ENCODE measurements at places on chromosomes 4 and X.
A peak's percentile ranks its signal among the peaks of the same experiment; 100 is the strongest.

- DNase-seq: peak; percentile 50
These were observed 140.6 kb downstream of the DCTD start for GRCh38 chr4:182776376-182777105.

GRCh38 chr4:168021666-168022065 is 70.7 kb upstream of the ANXA10 start:
- DNase-seq: no peak

DNA sequence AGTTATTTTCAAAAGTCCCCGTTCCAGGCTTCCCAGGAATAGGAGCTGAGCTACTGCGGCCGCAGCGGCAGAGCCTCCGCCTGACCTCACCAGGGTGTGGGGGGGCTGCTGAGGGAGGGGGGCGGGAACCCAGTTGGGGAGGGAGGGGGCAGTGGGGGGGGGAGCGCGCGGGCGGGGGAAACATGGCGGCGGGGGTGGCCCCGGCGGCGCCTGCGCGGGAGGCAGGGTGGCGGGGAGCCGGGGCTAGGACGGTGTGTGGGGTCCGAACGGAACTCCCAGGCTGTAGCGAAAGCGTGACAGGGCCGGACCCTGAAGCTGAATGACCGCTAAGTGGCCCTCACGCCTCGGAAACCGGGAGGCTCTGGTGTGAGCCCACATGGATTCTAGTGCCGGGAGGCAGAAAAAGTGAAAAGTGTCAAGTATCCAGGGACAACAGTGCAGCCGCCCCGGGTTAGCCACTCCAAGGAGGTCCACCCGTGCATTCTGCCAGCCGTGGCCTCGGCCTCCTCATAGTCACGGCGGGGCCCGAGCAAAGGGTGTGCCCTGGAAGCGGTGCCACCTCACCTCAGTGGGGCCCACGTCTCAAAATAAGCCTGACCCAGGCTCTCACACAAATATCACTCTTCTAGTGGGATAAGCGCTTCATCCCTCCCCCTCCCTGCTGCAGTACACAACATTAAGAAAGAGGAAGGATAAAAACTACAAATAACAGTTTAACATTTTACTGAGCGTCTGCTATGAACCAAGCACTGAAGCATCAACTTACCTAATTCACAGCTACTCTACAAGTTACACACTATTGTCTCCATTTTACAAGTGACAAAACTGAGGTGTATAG is at the start of gene KLHL13:
KLHL13 (minus strand) TSS at position 98 of the 838 bp plus-strand sequence. CDS start 88,337 bp downstream, outside the sequence.
- DNase-seq: peak; percentile 19

GRCh38 chr4:38757945-38758600 is 24.7 kb downstream of the TLR10 start:
- DNase-seq: no peak

DNA sequence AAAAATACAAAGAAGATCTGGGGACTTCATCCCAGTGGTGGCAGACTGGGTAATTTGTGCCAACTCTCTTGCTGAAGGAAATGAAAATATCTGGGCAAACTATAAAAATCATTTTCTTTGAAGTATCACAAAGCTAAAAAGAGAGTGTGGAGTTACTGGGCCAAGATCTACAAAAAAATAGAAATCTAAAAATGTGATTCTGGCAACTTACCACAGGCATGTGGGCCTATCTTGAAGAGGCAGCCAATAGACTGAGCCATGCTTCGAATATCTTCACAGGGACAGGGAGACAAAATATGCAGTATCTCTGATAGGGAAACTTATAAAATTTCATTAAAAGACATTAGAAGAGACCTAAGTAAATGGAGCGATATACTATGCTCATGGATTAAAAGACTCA is 168.8 kb downstream of the RCHY1 start:
- no peak for DNase-seq

GRCh38 chr4:7087036-7087435 is 19.2 kb upstream of the GRPEL1 start:
- DNase-seq: no peak

- no peak for DNase-seq
These were observed 59.3 kb downstream of the BTC start for GRCh38 chr4:74734995-74735394.

DNA sequence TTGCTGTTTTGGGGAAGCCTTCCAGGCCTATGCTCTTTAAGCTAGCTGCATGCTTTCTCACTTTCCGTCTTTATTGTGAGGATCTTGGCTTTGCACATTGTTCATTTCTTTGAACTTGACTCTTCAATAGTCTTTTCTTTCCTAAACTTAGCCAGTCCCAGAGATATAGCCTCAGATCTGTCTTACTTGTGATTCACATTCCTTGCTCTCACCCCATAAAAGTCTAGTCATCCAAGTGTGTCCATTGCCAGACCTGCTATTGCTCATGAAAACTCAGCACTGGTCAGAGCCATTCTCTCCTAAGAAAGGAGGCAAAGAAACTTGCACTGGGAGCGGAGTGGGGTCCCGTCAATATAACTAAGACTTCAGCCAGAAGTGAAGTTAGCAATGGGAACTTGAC is 275.0 kb upstream of the CTSO start:
- no peak for DNase-seq

GRCh38 chrX:29555465-29556091 is 659.8 kb upstream of the MAGEB2 start:
- DNase-seq: no peak

GRCh38 chr4:150010525-150011126 is 67.6 kb upstream of the DCLK2 start:
- DNase-seq: peak; percentile 14

DNA sequence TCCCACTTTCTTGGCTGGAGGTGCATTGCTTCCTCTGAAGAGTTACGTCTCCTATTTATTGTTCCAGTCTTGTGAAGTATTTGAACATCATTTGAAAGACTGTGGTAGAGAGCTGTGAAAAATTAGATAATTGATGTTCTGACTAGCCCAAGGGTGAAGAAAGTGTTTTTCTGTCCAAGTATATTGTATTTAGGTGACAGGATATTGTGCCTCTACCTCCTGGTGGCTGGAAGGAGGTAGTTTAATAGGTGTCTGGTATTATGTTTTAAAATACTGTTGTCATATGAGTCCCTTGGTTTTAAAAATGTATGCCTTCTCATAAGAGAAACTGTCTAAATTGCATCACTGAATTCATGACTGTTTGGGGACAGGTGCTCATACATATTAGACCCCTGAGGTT is 226.0 kb downstream of the SPRY1 start:
- no peak for DNase-seq

GRCh38 chr4:83417566-83417965 is 38.1 kb downstream of the HELQ start:
- DNase-seq: no peak

DNA sequence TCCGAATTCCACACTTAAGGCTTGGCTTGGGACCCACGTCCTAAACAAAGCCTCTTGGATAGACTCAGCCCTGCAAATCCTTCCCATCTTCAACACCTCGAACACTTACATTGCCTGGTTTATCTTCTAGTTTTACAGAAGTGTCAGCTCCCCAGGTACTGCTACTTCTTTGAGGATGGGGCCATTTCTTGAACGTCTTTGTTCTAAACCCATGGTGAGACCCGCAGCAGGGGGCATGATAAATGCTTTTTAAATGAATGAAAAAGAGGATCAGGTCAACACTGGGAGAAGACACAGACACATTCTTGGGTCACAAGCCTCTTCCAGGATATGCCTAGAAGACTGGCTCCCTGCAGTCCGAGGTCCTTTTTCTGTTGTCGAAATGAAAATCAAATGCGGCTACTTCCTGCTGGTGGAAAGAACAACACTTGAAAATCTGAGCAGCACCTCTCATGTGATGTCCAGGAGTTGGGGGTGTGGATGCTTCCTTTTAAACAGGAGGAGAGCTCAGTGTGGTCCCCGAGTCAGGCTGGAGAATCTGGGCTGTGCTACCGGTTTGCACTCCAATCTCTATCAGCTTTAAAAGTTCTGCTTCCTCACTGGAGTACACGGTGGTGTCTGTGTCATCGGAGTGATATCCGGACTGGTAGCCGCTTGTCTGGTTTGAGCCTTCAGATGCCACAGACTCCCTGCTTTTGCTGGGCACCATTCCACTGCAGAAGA is 45.8 kb downstream of the KDR start:
- no peak for DNase-seq

- no peak for DNase-seq
These were observed 404.4 kb downstream of the GASK1B start for GRCh38 chr4:157768419-157768818.

DNA sequence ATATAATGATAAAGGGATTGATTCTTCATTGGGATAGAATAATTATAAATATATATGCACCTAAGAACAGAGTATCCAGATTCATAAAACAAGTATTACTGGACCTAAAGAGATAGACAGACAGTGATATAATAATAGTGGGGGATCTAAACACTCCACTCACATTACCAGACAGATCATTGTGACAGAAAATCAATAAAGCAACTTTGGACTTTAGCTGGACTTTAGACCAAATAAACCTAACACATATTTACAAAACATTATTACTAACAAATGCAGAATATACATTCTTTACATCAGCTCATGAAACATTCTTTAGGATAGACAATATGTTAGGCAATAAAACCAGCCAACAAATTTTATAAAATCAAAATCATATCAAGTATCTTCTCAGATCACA is 14.6 kb downstream of the AGTR2 start:
- no peak for DNase-seq

GRCh38 chr4:138804711-138805110 is 210.9 kb upstream of the NOCT start:
- no peak for DNase-seq

- no peak for DNase-seq
These were observed 11.3 kb downstream of the TXK start for GRCh38 chr4:48122756-48123155.

DNA sequence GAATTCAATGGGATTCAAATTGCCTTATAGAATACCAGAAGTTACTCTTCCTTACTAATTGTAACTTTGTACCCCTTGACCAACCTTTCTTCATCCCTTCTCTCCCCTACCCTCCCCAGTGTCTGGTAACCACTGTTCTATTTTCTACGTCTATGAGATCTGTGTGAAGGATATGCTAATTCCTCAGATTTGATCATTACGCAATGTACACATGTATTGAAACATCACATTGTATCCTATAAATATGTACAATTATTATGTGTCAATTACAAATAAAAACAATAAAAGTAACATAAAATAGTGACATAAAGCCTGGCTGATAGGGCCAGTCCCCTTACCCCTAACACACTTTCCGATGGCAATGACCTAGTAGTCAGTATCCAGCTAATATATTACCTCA is 95.1 kb upstream of the GRIA3 start:
- no peak for DNase-seq

DNA sequence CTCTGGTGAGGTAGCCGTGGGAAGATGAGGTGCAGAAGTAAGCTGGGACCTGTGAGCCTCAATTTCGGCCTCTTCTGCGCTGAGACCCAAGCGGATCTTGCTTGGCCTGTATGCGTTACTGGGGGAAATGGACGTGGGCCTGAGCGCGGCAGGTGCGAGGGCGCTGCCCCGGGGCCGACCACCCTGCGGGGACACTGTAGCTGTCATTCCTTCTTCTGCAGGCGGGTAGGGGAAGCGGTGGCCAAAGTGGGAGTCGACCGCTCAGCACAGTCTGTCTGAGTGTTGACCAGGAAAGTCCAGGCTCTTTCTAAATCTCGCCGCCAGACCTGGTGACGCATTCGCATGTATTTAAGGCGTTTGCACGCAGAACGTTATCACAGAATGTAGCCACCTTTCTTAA is 3.3 kb upstream of the LRAT start:
- no peak for DNase-seq

Data from GDM1 (cell line).